ENCODE measurements at places on chromosomes 3 and 15.

- DNase-seq, result peak; percentile 1
These were observed 398.5 kb downstream of the VPS13C start for GRCh38 chr15:61661791-61662190.

- no peak for DNase-seq
These were observed 93.3 kb downstream of the PCCB start for GRCh38 chr3:136343446-136343845.

GRCh38 chr15:66153549-66154415 lies 99.8 kb downstream of the MEGF11 start:
- DNase-seq, result no peak

DNA sequence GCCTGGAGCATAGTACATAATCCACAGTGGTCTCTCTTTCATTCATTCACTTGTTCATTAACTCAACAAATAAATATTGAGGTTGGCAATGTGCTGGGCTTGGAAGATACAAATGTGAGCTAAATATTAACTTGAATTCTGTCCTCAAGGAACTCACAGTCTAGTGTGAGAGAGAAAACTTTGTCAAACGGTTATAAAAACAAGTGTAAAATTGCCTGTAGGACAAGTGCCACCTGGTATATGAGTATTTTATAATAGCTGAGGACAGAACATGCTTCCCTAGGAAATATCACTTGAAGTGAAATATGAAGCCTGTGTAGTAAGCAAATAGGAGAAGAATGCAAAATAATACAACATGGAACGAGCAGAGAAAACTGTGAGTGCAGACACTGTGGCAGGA lies 173.1 kb upstream of the CMC1 start:
- no peak for DNase-seq

DNA sequence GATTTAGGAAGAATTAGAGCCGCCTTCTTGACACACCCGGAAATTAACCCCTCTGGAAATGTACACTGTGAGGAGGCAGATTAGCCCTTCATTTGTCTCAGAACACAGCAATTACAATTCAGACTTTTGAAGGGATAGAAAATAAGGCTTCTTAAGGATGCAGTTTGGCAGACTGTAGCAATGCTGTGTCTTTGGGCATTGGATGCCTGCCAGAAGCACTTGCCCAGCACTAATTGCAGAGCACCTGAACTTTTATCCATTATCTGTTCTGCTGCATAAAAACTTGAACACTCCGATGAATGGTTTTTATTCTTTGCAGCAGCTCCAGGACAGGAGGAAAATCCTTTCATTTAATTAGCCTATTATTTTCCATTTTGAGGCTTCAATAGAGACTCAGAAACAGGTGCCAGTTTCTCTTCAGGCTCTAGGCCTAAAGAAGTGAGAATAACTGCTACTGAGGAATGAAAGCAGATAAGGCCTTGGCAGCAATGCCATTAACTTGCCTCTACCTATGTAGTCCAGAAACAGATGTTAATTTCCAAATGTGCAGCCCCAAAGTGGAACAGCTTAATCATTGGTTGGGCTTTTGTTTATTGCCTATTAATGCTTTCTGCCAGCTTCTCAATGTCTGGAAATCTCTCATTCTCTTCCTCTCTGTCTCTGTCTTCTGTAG lies 418.5 kb downstream of the NSUN3 start:
- no peak for DNase-seq

DNA sequence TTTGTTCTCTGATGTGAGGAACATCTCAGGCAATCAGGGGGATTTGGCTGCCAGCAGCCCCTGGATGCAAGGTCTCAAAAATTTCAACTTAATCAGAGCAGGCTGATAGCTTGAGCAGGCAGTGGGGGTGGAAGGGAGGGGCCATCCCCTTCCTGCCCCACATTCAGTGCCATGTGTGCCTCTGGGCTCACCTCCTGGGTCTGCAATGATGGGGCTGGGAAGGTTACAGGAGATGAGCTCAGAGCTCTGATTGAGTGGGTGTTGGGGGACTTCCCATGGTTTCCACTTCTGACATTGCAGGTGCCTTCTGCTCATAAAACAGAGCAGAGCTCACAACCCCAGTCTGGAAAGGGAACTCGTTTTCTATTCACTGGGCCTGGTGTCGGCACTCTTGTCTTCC lies 37.0 kb downstream of the PARP16 start:
- no peak for DNase-seq

DNA sequence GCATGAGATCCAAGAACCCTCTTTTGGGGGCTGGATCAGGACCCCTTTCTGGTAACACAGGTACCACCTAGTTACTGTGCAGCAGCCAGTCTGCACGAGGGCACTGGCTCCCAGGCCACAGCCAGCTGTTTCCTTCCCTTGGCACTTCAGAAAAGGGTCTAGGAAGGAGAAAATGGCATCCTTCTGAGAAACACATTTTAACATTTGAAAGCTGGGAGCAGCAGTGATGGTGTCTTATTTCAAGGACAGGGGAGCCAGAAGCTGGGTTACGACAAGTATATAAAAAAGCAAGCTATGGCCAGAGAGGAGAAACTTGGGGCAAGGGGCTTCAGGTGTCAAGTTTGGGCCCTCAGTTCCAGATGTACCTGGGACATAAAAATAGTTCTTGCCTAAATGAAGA lies 282.8 kb downstream of the CTNNB1 start:
- no peak for DNase-seq

GRCh38 chr3:81105206-81105605 lies 656.2 kb downstream of the GBE1 start:
- no peak for DNase-seq

DNA sequence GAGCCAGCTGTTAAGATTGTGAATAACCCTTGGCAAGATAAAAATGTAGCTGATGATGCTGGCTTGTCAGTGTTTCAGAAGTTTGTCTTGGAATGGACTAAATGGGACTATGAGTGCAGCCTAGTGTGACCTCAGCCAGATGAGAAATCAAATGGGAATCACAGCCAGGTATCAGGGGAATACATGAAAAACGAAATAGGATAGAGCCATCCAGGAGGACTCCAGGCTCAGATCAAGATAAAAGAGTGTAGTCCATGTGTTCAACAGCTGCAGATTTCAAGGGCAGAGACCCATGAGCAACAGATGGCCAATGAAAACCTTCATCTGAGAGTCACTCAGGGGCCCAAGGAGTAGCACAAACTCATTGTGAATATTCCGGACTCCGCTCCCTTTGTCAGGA lies 1080.9 kb upstream of the CADM2 start:
- DNase-seq, result peak; percentile 29

DNA sequence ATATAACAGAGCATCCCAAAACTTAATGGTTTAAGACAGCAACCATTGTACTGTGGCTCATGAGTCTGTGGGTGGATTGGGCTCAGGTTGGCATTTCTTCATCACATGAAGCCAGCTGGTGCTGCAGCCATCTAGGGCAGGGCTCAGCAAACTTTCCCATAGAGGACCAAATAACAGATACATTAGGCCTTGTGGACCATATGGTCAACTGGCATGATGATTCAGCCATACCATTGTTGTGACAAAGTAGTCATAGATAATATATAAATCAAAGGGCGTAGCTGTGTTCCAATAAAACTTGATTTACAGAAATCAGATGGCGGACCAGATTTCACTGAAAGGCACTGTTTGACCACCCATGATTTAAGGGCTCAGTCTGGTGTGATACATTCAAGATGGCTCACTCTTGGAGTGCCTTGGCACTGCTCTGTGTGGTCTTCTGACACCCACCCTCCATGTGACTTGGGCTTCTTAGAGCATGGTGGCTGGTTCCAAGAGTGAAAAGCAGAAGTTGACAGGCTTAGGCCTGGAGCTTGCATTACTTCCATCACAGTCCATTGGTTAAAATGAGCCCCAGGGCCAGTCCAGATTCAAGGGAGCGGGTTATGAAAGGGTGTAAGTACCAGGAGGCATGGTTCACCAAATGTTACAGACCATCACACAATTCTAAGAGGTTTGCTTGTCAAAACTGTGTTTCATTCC lies 40.8 kb upstream of the BHLHE40 start:
- no peak for DNase-seq

DNA sequence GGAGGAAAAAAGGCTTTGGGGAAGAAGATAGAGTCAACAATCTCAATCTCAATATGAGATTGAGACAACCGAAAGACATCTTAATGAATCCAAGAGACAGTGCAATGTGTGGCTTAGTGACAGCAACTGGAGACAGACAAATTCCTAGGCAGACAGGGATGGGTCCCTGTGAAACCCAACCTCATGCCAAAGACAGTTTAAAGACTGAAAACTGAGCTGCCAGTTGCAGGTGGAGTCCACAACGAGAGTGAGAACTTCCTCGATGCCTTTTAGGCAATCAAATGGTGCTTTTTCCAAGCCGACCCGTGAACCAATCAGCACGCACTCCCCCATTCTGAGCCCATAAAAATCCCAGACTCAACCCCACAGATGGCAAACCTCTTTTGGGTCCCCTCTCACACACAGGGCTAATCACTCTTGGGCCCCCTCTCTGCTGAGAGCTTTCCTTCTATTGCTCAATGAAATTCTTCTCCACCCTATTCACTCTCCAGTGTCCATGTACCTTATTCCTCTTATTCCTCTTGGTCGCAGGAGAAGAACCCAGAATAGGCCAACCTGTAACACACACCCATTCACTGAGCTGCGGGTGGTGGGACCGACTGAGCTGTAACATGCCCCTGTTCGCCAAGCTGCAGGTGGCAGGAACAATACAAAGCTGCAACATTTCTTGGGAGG lies 34.8 kb downstream of the ZMAT3 start:
- no peak for DNase-seq

- peak; percentile 42 for DNase-seq
These were observed 59.1 kb downstream of the CCNL1 start for GRCh38 chr3:157100608-157101396.

- DNase-seq, result no peak
These were observed 61.4 kb upstream of the CD47 start for GRCh38 chr3:108152274-108152673.

- no peak for DNase-seq
These were observed 364.1 kb upstream of the TBL1XR1 start for GRCh38 chr3:177561365-177561764.

- no peak for DNase-seq
These were observed 5.6 kb upstream of the DCLK3 start for GRCh38 chr3:36769926-36770325.

- peak; percentile 76 for DNase-seq
These were observed 112.5 kb upstream of the TGFBR2 start for GRCh38 chr3:30493911-30494311.

GRCh38 chr15:92020207-92020606 lies 166.7 kb downstream of the SLCO3A1 start:
- peak; percentile 4 for DNase-seq

GRCh38 chr15:40543631-40544294 lies 21.1 kb downstream of the CCDC32 start:
- no peak for DNase-seq

DNA sequence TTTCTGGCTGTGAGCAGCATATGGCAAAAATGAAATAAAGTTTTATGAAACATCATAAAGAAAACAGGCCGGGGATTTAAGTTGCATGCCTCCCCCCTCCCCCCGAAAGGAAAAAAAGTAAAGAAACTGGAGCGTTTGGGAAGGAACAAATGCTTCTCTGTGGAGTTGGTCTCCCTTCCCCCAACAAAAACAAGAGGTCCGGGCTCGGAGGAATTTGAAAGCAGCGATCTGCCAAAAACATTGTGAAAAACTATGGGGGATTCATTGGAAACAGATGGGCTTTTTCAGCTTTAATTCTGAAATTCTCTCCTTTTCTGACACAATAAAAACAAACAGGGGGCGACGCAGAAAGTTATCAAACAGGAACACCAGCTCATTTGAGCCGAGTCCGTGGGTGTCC lies 17.0 kb downstream of the RGMA start:
- peak; percentile 51 for DNase-seq

DNA sequence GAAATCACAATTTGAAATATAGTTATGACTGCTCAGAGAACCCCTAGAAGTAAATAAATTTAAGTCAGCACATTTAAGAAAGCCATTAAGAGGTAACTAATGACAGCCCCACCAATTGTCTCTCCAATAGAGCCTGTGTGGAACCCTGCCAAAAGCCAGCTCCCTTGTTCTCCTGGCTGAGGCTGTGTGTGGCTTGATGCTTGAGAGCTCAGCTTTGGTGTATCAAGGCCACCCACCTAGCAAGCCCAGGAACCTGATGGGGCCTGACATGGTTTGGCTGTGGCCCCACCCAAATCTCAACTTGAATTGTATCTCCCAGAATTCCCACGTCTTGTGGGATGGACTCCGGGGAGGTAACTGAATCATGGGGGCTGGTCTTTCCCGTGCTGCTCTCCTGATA lies 106.9 kb downstream of the LRRN1 start:
- no peak for DNase-seq

DNA sequence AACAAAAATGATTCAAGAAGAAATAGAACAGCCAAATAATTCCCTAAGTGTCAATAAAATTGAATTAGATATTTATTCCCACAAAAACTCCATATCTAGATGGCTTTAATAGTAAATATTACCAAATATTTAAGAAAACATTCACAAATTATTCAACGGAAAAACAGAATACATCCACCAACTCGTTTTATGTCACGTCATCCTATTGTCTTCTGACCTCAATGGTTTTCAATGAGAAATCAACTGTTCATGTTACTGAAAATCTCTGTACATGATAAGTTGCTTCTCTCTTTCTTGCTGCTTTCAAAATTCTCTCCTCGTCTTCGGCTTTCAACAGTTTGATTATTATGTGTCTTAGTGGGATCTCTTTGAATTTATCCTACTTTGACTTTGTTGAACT lies 17.1 kb upstream of the FBXL2 start:
- no peak for DNase-seq

GRCh38 chr15:63234451-63234870 lies 42.9 kb upstream of the APH1B start:
- peak; percentile 90 for DNase-seq

DNA sequence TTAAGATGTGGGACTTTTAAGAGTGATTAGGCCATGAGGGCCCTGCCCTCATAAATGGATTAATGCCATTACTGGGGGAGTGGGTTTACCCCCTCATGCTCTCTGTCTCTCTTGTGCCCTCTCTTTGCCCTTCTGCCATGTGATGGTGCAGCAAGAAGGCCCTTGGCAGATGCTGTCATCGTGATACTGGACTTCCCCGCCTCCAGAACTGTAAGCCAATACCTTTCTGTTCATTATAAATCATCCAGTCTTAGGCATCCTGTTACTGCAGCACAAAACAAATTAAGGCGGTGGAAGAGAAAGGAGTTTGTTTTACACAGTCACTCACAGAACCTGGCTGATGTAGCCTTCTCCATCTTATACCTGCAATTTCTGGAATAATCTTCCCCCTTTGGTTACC lies 360.3 kb upstream of the TBL1XR1 start:
- no peak for DNase-seq

DNA sequence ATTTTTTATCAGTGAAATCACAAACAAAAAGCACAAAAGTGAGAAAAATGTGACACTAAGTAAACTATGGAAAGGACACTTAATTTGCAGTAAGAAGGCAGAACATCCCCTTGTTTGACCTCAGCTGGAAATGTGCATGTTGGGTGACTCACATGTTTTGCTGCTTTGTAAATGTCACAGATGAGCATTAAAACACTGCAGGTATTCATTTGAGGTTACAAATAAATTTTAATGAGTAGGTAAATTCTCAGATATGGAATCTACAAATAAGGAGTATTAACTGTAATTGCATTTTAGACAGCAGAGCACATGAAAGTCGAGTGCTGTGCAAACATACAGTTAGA lies 20.3 kb downstream of the CHMP2B start:
- no peak for DNase-seq

- DNase-seq, result no peak
These were observed 116.8 kb downstream of the FBLN2 start for GRCh38 chr3:13665582-13666226.
